Naive thymus-derived CD4-positive, alpha-beta T cell (primary cell): ENCODE measurements at places on chromosomes 13 and 19.

DNA sequence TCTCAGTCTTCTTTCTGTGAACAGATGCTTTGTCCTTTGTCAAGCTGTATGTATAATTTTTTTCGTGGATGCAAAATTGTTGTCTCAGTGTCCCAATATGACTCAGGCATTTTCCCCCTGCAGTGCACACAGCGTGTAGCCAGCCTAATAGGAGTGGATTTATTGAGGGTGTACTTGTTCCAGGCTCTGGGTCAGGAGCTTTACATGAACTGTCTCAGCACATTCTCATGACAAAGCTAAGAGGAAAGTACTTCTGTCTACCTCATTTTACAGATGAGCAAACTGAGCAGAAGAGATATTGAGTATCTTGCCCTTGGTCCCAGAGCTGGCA is 50.8 kb downstream of the STK24 start:
- DNase-seq: no peak

- DNase-seq: no peak
Observed at GRCh38 chr19:17749912-17750317, 1.4 kb upstream of the FCHO1 start.

DNA sequence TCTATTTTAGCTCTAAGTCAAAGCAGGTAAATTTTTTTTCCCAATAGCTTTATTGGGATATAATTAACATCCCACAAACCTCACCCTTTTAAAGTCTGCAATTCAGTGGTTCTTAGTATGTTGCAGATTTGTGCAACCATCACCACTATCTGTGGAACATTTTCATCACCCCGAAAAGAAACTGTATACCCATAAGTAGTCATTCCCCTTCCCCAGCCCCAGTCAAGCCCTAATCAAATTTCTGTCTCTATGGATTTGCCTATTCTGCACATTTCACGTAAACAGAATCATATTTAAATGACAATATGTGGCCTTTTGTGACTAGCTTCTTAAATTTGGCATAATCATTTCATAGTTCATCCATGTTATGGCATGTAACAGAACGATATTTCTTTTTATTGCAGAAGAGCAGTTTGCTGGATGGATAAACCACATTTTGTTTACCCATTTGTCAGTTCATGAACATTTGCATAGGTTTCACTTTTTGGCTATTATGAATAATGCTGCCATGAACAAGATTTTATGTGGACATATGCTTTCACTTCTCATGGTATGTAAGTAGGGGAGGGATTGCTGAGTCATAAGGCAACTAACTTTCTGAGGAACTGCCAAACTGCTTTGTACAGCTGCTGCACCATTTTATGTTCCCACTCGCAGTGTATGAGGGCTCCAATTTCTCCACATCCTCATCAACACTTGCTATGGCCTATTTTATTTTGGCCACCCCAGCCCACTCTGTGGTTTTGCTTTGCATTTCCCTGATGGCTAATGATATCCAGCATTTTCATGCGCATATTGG is 10.9 kb downstream of the SLC46A3 start:
- DNase-seq: no peak

DNA sequence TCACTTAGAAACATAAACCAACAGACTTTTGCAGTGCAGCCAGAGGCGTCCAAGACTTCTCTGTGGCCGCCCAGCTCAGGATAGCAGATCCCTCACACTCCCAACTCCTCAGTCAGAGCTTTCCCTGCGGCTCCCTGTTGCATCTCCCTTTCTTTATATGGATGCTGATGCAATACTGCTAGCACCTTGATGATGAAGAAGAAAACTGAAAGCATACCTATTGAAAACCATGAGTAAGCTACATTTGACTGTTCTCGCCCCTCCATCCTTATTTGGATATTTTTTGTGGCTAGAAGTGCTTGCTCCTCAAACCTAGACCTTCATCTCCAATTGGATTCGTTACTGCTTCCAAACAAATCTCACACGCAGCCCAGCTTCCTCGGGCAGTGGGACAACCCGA is 57.3 kb upstream of the UBL3 start:
- no peak for DNase-seq

DNA sequence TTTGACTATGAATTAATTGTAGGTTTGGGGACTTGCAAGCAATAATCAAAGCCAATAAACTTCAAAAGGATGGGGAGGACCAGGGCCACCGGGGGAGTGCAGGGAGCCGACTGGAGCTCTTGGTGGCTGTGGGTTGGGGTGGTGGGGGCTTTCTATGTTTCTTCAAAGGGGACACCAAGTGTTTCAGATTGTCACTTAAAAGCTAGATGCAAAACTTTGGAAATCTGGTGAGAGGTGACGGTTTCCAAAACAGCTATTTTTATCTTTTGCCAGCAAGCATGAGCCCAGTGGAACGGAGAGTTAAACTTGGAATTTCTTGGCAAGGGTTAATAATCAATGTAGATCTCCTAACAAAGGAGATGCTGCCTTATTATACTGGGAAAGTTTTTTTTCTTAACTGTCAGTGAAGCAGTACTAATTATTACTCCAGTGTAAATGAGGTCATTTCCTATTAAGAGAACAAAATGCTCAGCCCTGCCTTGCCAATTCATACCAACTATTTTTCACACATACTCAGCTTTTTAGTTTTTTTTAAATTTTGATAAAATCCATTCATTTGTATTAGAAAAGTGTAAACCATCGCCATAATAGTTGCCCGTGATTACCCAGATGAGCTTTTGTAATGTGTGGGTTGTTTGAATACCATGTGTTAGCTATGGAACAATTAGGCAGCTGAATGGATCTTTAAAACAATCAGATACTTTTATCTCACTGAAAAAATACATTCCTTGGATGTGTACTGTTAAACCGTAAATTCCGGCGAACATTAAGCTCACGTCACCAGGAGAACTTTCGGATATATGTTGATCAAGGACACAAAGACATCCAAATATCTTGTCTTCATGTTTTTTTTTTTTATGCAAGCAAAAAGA is 95.9 kb upstream of the ZNF536 start:
- no peak for DNase-seq

DNA sequence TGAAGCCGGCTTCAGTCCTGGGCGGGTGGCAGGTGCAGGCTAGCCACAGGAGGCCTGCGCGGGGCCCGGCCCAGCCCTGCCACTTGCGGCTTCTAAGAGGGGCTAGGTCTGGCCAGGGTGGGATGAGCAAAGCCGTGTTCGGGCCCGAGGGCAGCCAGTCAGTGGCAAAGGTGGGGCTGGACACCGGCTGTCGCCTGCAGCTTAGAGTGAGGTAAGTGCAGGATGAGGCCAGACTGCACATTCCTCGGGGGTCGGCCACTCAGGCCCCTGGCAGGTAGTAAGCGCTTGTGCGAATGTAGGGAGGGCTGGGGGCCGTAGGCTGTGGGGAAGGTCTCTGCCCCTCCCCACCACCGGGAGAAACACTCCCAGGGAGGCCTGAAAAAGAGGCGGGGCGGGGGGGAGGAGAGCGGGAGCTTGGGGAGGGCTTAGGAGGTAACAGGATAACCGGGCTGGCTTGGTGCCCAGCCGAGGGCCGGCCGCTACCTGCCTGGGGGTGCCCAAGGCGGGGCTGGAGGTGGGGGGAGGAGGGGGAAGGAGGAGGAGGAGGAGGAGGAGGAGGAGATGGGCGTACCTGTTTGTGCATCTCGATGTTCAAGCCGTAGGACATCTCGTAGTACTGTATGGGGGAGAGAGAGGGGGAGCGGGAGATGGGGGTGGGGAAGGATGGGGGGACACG is 6.4 kb downstream of the TLE5 start:
- no peak for DNase-seq

DNA sequence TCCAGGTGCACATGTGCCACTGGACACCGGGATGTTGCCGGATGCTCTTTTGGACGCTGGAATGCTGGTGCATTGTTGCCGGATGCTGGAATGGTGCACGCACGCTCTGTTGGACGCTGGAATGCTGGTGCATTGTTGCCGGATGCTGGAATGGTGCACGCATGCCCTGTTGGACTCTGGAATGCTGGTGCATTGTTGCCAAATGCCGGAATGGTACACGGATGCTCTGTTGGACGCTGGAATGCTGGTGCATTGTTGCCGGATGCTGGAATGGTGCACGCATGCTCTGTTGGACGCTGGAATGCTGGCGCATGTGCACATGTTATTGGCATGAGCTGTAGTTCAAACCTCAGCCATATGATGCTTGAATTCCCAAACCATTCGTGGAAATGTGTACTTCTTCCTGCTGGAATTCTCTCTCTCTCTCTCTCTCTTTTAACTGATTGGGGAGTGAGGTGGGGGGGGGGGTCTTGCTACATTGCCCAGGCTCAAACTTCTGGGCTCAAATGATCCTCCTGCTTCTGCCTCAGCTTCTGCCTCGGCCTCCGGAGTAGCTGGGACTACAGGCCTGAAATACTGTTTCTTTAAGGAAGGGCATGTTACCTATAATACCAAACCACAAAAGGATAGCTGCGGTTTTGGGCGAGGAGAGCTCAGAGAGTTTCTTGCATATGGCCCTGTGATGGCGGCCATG is 1.2 kb upstream of the MCF2L start:
- no peak for DNase-seq

DNA sequence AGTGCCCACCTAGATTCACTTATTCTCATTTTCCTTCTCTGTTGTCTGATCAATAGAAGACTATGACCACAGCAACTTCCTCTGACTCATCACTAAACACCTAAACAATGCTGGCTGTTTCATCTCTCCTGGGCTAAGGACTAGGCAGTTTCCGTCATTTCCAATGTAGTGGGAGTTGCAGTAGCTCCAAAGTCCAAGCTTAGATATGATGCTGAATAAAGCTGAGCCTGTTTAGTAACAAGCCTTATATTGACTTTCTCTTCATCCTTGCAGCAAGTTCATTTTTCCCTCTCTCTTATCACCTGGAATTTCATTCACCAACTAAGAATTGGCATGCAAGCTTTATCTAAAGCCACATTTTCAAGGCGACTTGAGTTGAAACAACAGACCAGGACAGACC is 53.5 kb upstream of the PCDH9 start:
- DNase-seq: no peak

- DNase-seq: no peak
Observed at GRCh38 chr13:86692291-86692690, 893.1 kb upstream of the SLITRK6 start.

- DNase-seq: no peak
Observed at GRCh38 chr19:58513213-58513693, 1.5 kb upstream of the SLC27A5 start.

DNA sequence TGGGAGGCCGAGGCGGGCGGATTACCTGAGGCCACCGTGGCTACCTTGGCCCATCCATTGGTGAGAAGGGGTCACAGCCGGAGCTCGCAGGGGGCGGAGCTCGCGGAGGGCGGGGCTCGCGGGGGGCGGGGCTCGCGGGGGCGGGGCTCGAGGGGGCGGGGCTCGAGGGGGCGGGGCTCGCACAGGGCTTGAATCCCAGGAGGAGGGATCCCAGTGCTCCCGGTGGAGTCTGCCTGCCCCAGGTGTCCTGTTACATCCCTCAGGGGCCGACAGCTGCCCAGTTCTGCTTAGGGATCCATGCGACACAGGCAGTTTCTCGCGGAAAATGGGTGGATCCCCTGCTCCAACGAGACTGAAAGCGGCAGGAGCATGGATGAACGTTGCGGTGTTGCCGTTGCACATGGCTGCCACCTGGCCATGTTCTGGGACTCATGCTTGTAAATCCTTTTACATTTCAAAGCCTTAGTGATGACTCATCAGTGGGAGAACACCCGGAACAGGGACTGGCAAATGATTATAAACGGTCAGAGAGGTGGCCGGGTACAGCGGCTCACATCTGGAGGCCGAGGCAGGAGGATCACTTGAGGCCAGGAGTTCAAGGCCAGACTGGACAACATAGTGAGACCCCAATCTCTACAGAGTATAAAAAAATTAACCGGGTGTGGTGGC is 25.1 kb downstream of the TMPRSS9 start:
- DNase-seq: no peak

- no peak for DNase-seq
Observed at GRCh38 chr19:53091413-53092254, 11.6 kb downstream of the ZNF160 start.

GRCh38 chr13:43640476-43640875 is 146.3 kb downstream of the ENOX1 start:
- no peak for DNase-seq

- DNase-seq: peak; percentile 73
Observed at GRCh38 chr19:18419195-18419698, at the start of gene SSBP4. Gene SSBP4, plus strand, starts transcription at chr19:18419398. Its CDS starts 251 bp downstream, at chr19:18419649.

- no peak for DNase-seq
Observed at GRCh38 chr19:50512999-50513745, 541 bp downstream of the ASPDH start.

DNA sequence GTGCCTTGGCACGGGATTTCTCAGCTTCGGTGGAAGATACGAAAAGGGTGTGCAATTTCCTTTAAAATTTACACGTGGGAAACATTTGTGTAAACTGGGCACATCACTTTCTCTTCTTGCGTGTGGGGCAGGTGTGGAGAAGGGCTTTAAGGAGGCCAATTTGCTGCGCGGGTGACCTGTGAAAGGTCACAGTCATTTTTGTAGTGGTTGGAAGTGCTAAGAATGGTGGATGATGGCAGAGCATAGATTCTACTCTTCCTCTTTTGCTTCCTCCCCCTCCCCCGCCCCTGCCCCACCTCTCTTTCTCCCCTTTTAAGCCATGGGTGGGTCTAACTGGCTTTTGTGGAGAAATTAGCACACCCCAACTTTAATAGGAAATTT is 7.2 kb downstream of the SLITRK5 start:
- no peak for DNase-seq

- no peak for DNase-seq
Observed at GRCh38 chr19:1211494-1212234, 6.1 kb downstream of the STK11 start.

DNA sequence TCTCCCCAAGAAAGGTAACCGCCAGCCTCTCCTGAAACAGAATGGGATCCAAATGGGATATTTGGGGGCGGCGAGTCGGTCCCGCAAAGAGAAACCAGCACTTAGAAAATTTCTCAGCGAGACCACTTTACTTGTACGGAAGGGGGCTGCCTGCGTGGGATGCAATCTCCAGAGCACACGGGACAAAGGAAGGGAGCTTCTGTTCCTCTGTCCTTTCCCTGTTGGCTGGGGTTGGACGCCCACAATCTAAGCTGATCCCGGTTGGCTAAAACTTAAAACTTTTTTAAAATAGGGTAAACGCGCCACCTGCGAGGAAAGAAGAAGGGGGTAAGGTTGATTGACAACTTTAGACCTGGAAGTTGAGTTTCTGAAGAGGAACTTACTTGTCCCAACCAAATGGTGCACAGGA is 826 bp upstream of the BSG start:
- no peak for DNase-seq

DNA sequence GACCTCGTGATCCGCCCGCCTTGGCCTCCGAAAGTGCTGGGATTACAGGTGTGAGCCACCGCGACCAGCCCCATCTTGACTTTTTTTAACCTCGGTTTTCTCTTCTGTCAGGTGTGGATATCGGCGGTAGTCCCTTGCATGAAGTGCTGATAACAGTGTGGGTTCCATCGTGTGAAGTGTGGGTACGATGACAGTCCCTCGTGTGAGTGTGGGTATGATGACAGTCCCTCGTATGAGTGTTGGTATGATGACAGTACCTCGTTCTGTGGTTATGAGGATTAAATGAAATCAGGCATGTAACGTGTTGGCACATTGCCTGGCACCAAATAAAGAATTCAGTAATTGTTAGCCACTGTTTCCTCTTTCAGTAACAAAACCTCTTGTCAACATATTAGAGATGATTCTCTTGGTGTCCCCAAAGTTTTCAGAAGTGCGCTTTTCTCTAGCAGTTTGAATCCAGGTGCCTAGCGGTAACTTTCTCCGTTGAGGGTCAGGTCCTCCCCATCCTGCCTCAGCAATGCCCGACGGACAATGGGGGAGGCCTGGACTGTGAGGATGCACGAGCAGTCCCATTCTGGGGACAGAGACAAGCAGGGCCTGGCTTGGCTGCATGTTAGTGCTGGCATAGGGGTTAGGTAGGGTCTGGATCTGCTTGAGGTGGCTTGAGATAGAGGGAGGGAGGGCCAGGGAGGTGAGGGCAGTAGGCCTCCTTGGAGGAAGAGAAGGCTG is 15.3 kb downstream of the GATAD2A start:
- no peak for DNase-seq
